ENCODE measurements at places on chromosomes 1 and 21.
A peak's percentile ranks its signal among the peaks of the same experiment; 100 is the strongest.

DNA sequence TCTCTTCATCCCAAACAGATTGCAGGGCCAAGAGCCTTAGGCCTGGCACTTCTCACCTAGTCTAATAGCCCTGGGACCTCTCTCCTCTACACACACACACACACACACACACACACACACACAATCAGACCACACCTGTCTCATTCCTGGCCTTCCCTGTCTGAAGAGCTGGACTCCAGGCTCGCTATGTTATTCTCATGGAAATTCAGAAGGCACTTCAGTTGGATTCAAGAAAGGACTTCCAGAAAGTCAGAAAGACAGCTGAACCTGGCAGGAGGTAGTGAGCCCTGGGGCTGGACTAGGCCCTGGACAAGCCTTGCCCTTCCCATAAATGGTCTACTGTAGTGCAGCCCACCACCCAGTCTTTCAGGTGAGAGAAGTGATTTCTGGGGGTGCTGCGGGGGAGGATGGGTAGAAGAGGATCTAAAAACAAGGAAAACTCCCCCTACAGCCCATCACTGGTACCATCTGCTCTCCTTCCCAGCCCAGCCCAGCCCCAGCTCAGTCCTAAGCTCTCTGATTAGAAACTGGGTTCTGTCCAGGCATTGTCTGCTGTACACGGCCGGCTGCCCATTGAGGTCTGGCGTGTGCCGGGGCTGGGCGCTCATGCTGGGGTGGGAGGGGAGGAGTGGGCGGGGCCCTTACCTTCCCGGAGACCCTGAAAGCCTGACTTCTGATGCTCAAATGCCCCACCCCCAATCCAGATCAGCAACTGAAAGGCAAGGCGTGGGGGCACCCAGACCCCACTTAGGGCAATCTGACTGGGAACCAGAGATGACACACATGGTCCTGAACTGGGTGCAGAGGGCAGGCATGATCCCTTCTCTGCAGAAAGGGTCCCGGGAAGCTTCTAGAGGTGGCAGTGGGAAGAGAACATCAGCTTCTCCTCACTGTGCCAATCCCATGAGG is 2.5 kb downstream of the KIF21B start:
- DNase-seq: no peak

GRCh38 chr21:15108801-15109200 is 44.0 kb upstream of the NRIP1 start:
- DNase-seq: no peak

DNA sequence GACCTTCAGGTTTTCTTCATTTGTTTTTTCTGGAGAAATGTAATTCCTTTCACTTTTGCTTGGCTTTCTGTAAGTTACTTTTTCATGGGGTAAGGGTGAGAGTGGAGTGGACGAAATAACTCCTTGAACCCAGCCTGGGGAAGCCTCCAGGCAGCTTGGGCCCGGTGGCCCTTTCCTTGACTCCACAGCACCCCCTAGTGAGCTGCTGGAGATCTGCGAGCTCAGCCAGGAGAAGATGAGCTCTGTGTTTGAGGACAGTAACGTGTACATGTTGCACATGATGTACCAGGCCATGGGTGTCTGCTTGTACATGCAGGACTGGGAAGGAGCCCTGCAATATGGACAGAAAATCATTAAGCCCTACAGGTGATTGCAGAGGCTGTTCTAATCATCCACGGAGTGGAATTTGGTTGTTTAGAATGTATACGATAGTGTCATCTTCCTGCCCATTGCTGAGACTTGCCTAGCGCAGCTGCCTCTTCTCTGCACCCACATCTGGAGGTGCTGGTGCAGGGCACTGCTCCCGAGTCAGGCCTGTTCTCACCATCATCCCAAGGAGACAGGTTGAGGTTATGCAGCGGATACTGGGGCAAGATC is 51.0 kb downstream of the SMYD2 start:
- peak; percentile 20 for DNase-seq

DNA sequence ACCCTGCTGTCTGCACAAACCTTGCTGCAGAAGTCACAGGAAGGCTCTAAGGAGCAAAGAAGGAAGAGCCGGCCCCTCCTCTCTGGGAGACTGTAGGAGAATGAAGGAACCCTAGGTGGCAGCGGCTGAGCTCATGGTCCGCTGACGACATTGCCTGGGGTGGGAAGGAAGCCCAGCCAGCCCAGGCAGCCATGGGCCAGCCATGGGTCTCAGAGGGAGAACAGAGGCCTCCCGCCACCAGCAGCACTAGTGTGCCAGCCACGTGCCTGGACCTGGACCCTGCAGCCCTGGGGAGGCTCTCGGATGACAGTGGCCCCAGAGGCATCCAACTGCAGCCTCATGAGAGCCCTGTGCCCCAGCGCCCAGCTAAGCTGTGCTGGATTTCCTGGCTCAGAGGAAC is 49.2 kb upstream of the POFUT2 start:
- no peak for DNase-seq

DNA sequence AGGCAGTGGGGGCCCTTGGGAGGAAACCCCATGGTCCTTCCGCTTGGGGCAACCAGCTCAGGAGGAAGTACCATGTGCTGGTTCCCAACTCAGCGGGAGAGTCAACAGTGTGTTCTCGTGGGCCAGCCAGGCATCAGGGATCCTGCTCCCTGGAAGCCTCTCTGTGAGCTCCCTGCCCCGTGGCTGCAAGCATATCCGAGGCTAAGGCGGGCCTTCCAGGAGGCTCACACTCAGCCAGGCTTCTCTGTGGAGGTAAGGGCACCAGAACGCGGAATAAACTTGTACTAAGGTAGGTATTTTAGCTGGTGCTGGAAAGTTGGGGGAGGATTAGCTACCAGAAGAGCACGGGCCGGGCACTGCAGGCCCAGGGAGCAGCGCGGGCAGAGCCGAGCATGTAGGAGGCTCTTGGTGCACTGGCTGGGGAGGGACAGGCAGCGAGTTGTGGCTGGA is 74.7 kb upstream of the POU3F1 start:
- DNase-seq: no peak

Measured in activated effector memory CD4-positive, alpha-beta T cell treated with Interleukin-2 at 50 U/mL for 16 hours (primary cell).